ENCODE measurements at places on chromosomes 7 and 10.

GRCh38 chr7:34156336-34156735 lies 251.0 kb downstream of the BMPER start:
- DNase-seq = peak; percentile 55

GRCh38 chr7:116578526-116578925 lies 53.7 kb downstream of the CAV1 start:
- no peak for DNase-seq

DNA sequence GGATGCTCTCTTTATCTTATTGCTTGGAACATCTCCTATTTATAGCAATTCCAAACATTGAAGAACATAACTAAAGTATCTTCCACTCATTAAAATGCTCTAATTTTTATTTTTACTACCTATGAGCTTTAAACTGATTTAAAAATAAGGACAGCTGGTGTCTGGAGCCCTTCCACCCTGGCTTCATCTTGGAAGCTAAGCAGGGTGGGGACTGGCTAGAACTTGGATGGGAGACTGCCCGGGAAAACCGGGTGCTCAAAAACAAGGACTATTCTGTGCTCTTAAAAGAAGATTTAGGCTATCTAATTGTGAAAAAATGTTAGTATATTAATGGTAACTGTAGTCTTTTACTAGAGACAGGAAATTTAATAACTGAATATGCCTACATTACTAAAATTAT lies 69.2 kb downstream of the ARMC3 start:
- no peak for DNase-seq

DNA sequence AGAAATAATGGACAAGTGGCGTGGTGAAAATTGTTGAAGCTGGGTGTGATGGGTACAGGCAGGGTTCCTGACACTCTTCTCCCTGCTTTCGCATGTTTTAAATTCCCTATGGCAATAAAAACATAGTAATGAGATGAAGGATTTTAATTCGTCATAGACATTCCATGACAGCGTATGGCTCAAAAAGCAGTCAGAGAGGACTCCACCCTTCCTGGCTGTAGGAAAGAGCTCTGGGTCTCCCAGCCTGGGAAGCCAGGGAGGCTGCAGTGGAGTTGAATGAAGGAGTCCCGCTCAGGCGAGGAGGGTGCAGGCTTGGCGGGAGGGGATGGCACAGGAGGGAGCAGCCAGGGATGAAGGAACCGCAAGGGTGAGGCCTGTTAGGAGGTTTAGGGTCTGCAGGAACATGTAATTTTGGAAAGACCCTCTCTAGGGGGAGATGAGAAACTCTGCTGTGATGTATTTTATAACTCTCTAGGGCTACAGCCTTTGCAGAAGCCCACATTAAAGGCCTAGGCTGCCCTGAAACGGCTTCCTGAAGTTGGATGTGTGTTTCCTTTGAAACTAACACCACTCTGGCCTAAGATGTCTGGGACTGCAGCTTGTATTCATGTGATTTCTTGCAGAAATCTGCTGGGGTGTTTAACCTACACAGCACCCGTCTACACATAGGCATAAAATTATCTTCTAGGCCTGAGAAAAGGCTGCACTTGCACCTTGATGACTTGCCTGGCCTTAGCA lies 7.6 kb upstream of the LARP4B start:
- DNase-seq = no peak

DNA sequence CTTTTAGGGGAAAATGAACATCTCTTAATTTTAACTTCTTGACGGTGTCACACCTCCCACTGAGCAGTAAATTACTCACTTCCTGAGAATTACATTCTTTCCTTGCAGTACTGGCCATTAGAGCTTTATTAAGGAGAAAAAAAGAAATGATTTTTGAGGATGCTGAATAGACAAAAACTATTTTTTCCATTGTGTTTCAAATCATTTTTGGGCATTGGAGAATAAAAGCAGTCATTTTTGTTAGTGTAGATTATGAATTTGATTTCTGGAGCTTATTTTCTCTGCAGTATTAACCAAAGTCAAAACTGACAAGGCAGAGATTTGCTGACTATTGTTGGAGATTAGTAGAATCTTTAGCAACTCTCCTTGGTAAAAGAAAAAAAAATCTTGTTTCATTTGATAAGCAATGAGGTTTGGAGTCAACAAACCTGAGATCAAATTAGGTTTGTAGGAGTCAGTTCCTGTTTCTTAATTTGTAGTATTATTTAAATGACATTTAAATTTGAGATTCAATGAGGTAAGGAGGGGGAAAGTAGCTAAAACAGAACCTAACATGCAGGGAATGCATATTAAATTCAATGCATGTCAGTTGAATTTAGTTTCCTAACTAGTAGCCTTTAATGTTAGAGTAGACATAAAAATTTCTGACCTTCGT lies 70.6 kb downstream of the AP3M1 start:
- no peak for DNase-seq

DNA sequence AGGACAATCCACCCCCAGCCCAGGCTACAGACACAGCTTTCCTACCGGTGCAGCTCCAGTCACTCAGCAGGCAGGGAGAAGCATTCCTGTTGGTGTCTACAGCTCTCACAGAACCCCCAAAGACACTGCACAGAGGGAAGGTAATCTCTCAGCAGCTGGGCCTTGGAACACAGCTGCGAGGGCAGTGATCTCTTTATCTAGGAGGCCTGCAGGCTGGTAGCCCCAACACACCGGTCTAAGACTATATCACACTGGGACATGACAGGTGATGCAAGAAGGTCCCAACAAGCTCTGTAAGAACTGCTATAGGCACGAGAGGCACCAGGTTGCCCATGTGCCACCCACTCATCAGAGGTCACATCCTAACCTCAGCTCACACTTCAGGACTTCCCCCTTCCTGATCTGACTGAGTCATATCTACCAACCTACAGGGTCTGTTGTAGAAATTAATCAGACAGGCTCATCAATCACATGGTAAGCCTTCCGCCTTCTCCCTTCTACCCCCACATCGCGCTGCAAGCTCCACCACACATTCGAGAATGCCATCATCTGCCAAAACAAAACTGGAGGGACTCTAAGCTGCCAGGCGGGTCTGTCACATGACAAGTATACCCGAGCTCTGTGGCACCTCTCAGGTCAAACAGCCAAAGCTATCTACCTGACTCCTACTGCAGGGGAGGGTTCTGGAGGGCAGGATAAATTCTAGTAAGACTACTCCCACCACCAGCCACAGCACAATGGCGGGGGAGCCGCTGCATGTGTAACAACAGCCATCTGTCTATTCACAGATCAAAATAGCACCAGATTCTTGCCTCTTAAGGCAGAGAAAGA lies 26.1 kb downstream of the FAM53B start:
- no peak for DNase-seq

GRCh38 chr10:6823770-6824169 lies 243.7 kb upstream of the PRKCQ start:
- DNase-seq = no peak

Data from fibroblast of skin of left biceps (primary cell).